ENCODE measurements at places on chromosomes 6 and 20.

DNA sequence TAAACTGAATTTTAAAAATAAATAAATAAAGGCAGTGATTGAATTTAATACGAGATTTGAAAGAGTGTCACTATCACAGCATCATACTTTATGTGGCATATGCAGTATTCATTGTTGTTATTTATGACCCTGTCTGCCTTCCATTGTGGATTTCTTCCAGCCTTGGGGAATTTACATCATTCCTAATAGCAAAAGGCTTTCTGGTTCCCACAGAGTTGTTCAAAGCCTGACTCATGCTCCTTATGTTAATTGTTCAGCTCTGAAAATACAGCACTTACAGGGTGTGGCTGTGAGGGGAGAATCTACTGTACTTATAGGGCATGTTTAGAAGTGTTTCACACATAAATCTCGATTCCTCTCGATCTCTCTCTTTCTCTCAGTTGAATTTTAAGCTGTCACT lies 54.4 kb downstream of the JAG1 start:
- no peak for DNase-seq

DNA sequence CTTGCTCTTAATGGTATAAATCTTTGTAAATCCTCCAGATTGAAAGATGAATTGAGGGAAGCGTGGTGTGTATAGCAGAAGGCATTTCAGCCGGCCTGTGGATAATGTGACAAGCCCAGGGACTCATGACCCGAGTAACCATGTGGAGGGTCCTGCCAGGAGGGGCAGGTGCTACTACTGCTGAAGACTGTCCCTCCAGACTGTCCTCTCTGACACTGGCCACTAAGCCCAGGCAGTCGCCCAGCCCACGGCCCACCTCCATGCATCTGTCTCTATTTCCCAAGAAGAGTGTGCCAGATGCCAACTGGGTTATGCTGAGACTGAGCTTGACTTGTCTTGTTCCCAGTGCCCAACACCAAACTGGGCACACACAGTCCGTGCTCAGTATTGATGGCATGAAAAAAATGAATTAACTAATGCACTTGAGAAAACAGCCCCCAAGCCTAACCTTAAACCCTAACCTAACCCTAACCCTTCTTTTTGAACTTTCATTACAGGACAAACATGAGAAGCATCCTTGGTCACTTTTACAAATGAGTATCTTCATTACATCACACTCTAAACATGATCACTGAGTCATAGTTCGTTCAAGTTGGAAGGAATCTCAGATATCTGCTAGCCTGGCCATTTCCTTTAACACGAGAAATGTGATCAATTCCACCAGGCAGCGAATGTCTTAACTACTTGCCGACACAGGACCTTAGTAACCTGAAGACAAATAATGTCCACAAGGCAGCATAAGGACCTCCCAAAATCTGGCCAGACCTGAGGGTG lies 182.2 kb upstream of the RREB1 start:
- no peak for DNase-seq

GRCh38 chr6:43127877-43128276 lies 43.2 kb upstream of the SRF start:
- no peak for DNase-seq

GRCh38 chr6:166949528-166950442 lies 6.6 kb downstream of the RNASET2 start:
- no peak for DNase-seq

DNA sequence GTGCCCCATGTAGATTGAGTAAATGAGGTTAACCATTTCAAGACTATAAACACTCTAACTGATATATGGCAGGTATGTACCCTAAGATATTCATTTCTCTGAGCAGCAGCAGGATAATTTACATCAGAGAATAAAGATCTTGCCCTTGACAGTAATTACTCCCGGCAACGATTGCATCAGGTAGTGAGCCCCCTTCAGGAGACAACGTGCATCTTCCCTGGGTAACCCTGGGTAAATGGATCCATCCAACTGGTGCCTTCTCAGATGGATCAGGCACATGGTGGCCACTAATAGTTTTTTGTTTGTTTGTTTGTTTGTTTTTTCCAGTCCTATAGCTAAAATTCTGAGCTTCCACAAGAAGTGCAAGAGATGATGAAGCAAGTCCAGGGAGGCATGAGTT lies 469.4 kb upstream of the SLC35B3 start:
- no peak for DNase-seq

Data from natural killer cell treated with Interleukin-12 subunit alpha and Interleukin-12 subunit beta and Interleukin-15 and Interleukin-18, amount 100 ng/mL, for 72 hours (primary cell).